ENCODE measurements at places on chromosomes 6 and 20.

GRCh38 chr6:25486550-25486949 lies 165.5 kb upstream of the SCGN start:
- no peak for DNase-seq

DNA sequence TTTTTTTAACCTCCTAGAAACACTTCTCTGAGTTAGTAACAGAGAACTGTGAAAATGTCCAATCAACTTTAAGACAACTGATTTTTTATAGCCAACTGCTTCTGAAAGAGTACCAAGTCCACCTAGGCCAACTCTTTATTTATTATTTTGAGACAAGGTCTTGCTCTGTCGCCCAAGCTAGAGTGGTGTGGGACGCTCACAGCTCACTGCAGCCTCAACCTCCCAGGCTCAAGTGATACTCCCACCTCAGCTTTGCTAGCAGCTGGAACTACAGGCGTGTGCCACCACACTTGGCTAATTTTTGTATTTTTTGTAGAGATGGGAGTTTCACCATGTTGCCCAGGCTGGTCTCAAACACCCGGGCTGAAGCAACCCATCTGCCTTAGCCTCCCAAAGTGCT lies 331.6 kb downstream of the RNGTT start:
- DNase-seq, result no peak

DNA sequence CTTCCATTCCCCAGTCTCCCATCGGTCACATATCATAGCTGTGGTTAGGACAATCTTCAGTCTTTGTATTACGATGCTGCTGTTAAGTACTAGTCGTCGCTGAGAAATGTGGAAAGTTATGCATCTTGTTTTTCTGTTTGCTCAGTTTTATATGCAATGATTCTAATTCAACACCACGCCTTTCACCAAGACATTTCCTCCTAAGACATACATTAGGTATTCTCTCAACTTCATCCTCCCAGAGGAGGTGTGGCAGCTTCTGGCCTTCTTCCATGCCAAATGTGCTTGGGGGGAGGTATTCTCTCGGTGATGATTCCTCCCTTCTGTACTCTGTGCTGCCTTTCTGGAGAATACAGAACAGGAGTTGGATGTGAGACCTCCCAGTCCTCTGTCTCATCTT lies 66.1 kb downstream of the B4GALT5 start:
- no peak for DNase-seq

GRCh38 chr20:41415191-41415590 lies 48.6 kb upstream of the EMILIN3 start:
- DNase-seq, result no peak

All from activated T-cell treated with anti-CD3 and anti-CD28 coated beads, Interleukin-2, amount 50 U/mL, for 48 hours (primary cell).